ENCODE measurements at places on chromosomes 12 and 14. TPM values are rescaled to one million over a fixed set of nuclear protein-coding genes. Genes with fewer than 3 reads are reported as not detected.

GRCh38 chr14:101174522-101174838 lies 271.0 kb upstream of the RTL1 start:
- H3K4me1 ChIP-seq, result no peaks in the 10 kb centered on the region
- H3K36me3 ChIP-seq, result no peaks in the 10 kb centered on the region
- no peak overlapping the region for H3K4me3 ChIP-seq
- no peaks in the 10 kb centered on the region for H3K27me3 ChIP-seq
- no peak for DNase-seq
- H3K27ac ChIP-seq, result no peak overlapping the region

GRCh38 chr12:46787496-46788055 lies 38.2 kb downstream of the SLC38A4 start:
- no peaks in the 10 kb centered on the region for H3K36me3 ChIP-seq
- no peaks in the 10 kb centered on the region for H3K27me3 ChIP-seq
- no peak overlapping the region for H3K27ac ChIP-seq
- H3K4me3 ChIP-seq, result no peak overlapping the region
- DNase-seq, result no peak

DNA sequence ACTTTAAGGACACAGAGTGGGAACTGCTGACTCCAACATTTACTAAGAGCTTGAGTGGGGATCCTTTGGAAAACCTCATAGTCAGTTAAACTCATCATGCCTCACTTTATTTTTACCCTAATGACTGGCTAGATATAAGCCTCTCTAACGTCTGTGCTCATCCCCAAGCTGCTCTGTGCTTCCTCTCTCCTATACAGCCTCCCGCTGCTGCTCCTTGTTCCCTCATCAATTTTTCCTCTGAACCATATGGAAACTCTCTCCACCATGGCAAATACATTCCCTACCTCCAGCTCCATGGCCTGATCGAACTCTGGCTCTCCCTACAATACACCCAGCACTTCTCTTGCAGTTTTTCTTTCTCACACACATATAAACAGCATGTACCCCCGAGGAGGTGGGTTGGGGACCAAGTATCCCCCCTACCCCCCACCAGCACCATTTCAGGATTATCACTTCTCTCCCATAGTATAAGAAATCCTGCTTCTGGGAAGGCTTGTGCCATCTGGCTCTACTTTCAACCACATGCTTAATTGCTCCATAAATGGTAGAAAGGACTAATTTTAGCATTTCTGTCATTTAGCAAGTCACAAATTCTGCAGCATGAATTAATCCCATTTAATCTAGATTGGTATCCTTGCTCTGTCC lies 39.2 kb upstream of the DYRK2 start:
- no peak for DNase-seq
- H3K27me3 ChIP-seq, result no peaks in the 10 kb centered on the region
- no peak overlapping the region for H3K27ac ChIP-seq

DNA sequence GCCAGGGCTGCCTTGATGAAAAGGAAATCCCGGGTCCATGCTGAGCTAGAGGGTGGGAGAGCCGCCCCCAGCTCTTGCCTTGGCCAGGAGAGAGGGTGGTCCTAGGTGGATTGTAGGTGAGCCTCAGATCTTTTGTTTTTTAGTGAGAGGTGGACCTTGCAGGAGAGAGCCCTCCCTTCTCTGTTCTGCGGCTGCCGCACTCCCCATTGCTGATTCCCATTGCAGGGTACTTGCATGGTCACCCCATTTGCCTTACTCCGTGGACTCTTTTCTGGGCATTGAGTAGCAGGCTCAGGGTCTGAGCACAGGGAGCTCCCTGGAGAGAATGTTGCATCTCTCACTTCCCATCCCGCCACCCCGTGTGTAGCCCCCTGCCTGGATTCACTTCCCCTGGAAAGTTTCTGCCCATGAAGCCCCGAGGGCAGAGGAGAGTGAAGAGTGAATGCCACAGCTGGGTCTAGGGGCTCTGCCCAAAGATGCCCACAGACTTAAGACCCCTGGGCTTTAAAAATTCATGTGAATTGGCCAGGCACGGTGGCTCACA lies 10.2 kb downstream of the VASH1 start:
- H3K27me3 ChIP-seq, result no peaks in the 10 kb centered on the region
- H3K36me3 ChIP-seq, result no peaks in the 10 kb centered on the region
- H3K4me3 ChIP-seq, result no peak overlapping the region
- DNase-seq, result peak; percentile 64
- H3K27ac ChIP-seq, result no peak overlapping the region

DNA sequence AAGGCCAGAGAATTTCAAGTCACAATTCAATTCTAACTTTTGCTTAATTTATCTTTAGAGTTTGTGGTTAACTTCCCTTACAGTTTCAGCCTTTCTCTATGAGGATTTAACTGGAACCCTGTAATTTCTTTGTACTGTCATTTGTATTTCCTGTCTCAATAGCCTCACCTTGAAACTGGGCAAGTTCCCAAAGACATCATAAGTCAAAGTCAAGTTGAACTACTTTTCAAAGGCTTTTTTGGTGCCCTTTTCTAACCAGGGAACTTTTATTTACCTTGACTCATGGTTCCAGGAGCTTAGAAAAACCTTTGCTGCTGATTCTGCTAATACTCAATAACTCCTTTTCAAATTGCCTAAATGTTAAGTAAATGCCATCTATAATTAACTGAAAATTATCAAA lies 200.8 kb upstream of the KRR1 start:
- no peaks in the 10 kb centered on the region for H3K36me3 ChIP-seq
- peak overlapping the region; percentile 45 for H3K27ac ChIP-seq
- H3K4me1 ChIP-seq, result peaks cover 21% of the 10 kb centered on the region
- H3K27me3 ChIP-seq, result no peaks in the 10 kb centered on the region
- no peak for DNase-seq

DNA sequence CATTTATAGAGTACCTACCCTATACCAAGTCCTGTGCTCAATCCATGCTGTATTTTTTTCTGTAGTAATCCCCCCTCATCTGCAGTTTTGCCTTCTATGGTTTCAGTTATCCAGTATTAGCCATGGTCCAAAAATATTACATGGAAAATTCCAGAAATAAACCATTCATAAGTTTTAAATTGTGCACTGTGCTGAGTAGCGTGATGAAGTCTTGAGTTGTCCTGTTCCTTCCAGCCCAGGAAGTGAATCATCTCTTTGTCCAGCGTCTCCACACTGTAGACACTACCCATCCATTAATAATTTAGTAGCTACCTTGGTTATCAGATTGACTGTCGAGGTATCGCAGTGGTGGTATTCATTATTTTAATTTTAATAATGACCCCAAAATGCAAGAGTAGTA lies 54.2 kb downstream of the SUDS3 start:
- no peak overlapping the region for H3K4me3 ChIP-seq
- H3K27me3 ChIP-seq, result no peaks in the 10 kb centered on the region
- no peaks in the 10 kb centered on the region for H3K4me1 ChIP-seq
- H3K36me3 ChIP-seq, result no peaks in the 10 kb centered on the region
- no peak overlapping the region for H3K27ac ChIP-seq

- peak overlapping the region; percentile 69 for H3K4me3 ChIP-seq
- no peaks in the 10 kb centered on the region for H3K27me3 ChIP-seq
- H3K4me1 ChIP-seq, result peaks cover 37% of the 10 kb centered on the region
Observed at GRCh38 chr14:93788543-93789227, 400 bp upstream of the PRIMA1 start.

- H3K4me3 ChIP-seq, result no peak overlapping the region
- no peaks in the 10 kb centered on the region for H3K4me1 ChIP-seq
- H3K27ac ChIP-seq, result no peak overlapping the region
- H3K27me3 ChIP-seq, result no peaks in the 10 kb centered on the region
- DNase-seq, result no peak
Observed at GRCh38 chr14:66295386-66295785, 190.8 kb upstream of the CCDC196 start.

DNA sequence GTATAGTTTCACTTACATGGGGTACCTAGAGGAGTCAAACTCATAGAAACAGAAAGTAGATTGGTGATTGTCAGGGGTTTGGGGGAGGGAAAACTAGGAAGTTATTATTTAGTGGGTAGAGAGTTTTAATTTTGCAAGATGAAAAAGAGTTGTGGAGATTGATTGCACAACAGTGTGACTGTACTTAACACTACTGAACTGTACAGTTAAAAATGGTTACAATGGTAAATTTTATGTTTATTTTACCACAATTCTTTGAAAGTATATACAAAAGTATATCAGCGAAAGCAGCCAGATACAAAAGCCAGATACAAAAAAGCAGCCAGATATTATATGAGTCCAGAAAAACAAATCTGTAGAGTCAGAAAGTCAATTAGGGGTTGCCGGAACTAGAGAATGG lies 247.6 kb downstream of the IPO8 start:
- H3K36me3 ChIP-seq, result no peaks in the 10 kb centered on the region
- no peaks in the 10 kb centered on the region for H3K4me1 ChIP-seq
- H3K27me3 ChIP-seq, result no peaks in the 10 kb centered on the region
- no peak for DNase-seq

- no peak overlapping the region for H3K4me3 ChIP-seq
- no peaks in the 10 kb centered on the region for H3K36me3 ChIP-seq
- H3K27ac ChIP-seq, result no peak overlapping the region
Observed at GRCh38 chr14:51484485-51484884, 167.2 kb upstream of the FRMD6 start.

GRCh38 chr12:46442239-46442638 lies 69.7 kb upstream of the SLC38A2 start:
- H3K4me1 ChIP-seq, result peaks cover 35% of the 10 kb centered on the region
- H3K4me3 ChIP-seq, result no peak overlapping the region
- no peaks in the 10 kb centered on the region for H3K27me3 ChIP-seq
- DNase-seq, result no peak

GRCh38 chr14:93929657-93930056 lies 2.5 kb downstream of the FAM181A start:
- H3K36me3 ChIP-seq, result no peaks in the 10 kb centered on the region
- no peak overlapping the region for H3K27ac ChIP-seq
- no peaks in the 10 kb centered on the region for H3K4me1 ChIP-seq
- H3K4me3 ChIP-seq, result no peak overlapping the region
- H3K27me3 ChIP-seq, result no peaks in the 10 kb centered on the region

GRCh38 chr14:72478471-72478893 lies 415.4 kb downstream of the DPF3 start:
- no peaks in the 10 kb centered on the region for H3K36me3 ChIP-seq
- no peaks in the 10 kb centered on the region for H3K27me3 ChIP-seq

- DNase-seq, result no peak
- H3K27me3 ChIP-seq, result no peaks in the 10 kb centered on the region
- H3K36me3 ChIP-seq, result no peaks in the 10 kb centered on the region
- H3K27ac ChIP-seq, result no peak overlapping the region
Observed at GRCh38 chr14:33454707-33455106, 496.2 kb downstream of the EGLN3 start.

The TMX1 gene
- total RNA-seq, result 17.4 TPM

The TMEM63C gene
- 27.0 TPM for total RNA-seq

The TAMALIN gene
- total RNA-seq, result 47.1 TPM

The HOXC10 gene
- not detected for total RNA-seq

The KRT82 gene
- not detected for total RNA-seq

The CNOT2 gene
- total RNA-seq, result 176 TPM

The ACOT6 gene
- not detected for total RNA-seq
